Fibroblast of skin of abdomen (primary cell): ENCODE measurements at places on chromosomes 1 and 21.

DNA sequence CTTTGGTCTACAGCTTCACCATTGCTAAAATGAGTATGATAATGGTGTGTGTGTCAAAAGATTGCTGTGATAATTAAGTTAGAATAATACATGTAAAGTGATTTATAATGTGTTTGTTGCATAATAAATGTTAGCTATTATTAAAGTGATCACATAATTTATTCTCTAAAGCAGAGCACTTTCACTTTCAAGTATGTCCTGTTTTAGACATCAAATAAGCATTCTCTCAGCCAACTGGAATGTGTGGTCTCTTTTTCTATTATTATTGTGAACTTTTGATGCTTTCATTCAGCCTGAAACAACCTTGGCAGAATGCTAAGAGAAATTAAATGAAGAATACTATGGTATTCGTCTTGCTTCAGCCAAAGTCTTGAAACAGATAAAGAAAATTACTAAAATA, 102.8 kb upstream of the COL11A1 start:
- DNase-seq = peak; percentile 50

DNA sequence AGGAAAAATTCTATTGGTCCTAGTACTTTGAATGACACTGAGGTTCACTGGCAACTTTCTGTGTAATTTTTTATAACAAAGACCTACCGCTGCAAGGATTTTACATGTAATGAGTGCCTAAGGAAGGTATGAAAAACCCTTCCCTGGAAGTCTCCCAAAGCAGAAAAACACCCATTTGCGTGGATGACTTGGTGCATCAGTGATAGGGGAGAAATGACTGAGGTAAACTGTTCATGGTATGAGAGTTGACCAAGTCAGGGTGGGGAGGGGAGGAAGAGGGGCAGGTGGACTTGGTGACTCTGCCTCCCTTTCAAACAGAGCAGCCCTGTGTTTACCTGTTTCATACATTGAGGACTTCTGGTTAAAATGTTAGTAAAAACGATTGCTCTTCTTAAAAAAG, 78.8 kb upstream of the IPO9 start:
- DNase-seq = no peak

GRCh38 chr1:204320382-204320804, 39.3 kb downstream of the PLEKHA6 start:
- peak; percentile 65 for DNase-seq

- no peak for DNase-seq
These were observed 37.3 kb downstream of the ADARB1 start for GRCh38 chr21:45111703-45112102.

DNA sequence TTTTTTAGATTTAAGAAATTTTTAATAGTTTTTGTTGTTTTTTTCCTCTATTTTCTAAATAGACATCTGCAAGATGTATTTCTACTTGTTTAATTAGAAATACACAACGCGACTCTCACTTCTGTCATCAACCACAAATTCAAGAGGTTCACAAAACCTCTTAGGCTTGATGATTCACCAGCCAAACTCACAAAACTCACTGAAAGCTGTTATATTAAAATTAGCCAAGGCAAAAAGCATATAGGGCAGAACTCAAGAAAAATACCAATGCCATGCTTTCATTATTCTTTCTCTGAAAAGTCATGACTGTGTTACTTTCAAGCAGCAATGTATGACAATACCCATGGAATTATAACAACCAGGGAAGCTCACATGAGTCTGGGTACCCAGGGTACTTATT, 487.0 kb upstream of the RGS18 start:
- DNase-seq = peak; percentile 63

DNA sequence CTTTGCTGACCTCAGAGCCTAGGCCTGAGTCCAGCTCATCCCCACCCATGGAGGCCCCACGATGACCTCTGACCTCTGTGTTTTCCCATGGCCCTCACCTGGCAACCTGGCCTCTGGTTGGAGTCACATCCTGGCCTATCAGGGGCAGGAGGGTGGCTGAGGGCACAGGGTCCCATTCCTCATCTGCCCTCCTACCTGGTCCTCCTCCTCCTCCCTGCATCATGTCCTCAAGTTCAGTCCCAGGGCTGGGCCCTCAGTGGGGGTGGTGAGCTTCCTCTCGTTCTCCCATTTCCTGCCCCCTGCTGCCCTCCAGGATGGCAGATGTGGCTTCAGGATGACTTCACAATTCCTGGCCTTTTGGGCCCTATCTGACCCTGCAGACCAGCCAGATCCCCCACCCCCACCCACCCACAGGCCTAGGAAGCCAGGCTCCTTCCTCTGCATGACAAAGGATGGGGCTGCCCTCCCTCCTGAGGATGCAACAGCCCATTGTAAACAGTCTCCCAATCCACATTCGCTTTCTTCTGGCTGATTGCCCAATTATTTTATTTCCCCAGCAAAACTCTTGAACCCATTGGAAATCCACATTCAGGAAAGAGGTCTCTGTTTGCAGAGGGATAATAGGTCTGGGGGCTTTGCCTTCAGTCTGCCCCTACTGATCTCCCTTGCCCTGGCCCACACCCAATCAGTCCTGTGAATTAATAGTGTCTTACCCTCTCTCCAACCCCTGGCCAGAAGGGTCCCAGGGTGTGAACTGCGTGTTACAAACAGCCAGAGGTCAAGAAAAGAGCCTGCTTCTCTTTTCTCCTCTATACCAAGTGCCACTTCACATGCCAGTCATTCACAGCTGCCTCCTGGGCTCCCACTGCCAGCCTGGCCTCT, 10.3 kb upstream of the LEFTY1 start:
- DNase-seq = no peak

GRCh38 chr1:207755846-207756693, 4.2 kb downstream of the CD46 start:
- no peak for DNase-seq

DNA sequence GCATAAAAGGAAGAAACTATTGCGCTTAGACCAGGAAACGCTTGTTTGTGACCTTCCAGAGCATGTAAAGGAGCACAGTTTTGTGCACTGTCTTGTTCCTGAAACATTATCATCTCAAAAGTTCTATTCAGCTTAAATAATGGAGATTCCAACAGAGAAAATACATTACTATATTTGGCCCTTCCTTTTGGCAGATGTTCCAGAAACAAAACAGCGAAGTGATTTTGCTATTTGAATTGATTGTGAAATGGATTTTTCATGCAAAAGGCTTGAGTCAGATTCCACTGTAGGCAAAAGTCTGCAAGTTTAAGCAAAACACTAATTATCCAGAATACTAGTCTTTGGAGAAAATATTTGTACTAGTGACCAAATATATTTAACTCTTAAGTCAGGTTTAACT, 80.3 kb upstream of the PTBP2 start:
- DNase-seq = peak; percentile 28

DNA sequence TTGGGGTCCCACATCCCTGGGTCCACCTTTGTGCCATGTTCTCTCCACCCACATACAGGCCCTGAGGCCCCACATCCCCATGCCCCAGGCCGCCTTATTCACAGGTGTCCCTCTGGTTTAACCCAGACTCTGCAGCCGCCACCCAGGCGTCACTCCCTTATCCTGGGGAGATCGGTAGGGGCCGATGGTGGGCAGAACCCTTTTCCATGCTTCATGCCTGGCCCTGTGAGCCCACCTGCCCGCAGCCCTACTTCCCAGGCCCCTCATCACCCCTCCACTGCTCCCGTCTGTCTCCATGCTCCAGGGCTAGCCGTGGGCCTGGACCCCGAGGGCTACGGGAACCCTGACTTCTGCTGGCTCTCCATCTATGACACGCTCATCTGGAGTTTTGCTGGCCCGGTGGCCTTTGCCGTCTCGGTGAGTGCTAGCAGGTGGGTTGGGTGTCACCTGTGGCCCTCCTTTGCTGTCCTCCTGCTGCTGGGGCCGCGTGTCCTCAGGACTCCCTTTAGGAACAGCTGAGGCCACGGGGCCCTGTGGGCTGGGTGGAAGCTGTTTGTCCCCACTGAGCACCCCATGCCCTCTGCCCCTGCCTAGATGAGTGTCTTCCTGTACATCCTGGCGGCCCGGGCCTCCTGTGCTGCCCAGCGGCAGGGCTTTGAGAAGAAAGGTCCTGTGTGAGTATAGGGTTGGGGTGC, 12.2 kb downstream of the PSRC1 start:
- DNase-seq = no peak

DNA sequence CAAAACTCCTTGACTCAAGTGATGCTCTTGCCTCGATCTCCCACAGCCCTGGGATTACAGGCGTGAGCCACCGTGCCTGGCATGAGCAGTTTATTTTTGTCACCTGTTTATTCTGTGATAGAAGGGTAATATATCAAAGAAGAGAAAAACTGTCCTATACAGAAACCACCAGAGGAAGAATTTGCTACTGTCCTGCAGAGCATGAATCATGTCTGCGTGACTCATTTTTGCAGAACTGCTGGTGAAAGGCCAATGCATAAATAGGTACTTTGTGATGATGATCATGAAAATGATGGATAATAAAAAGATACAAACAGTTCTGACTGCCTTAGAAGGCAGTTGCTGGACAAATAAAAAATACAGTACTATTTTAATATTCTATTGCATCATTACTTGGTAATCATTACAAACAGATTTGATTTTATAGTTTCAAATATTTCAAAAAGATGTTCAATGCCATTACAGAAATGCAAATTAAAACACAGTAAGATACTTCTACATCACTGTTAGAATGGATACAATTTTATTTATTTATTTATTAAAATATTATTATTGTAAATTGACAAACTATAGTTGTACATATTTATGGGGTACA, 26.5 kb downstream of the RIPPLY3 start:
- peak; percentile 63 for DNase-seq

DNA sequence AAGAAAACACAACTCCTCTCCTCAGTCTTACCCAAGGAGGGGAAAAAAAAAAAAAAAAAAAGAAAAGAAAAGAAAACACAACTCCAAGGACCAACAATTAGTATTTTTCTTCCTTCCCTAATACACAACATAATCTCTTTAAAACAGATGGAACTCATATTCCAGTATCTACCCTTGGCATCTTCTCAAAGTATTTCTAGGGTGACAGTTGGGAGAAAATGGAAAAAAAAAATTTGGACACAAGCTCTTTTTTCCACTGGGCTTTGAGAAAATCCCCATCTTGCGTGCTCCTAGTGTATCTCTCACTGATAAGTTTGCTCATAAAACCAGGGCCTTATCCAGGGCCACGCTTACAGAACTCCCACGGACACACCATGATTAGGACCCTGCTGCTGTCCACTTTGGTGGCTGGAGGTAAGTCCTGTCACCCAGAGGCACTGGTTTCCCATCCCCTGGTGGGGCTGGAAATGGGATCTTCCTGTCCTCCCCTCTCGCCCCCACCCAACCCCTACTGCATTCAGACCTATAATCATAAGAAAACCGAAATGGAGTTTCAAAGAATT, at the start of gene CELA2B:
Gene CELA2B, plus strand, starts transcription at position 353 of the 563 bp plus-strand sequence. Its CDS starts 22 bp downstream, at position 375.
- DNase-seq = no peak

DNA sequence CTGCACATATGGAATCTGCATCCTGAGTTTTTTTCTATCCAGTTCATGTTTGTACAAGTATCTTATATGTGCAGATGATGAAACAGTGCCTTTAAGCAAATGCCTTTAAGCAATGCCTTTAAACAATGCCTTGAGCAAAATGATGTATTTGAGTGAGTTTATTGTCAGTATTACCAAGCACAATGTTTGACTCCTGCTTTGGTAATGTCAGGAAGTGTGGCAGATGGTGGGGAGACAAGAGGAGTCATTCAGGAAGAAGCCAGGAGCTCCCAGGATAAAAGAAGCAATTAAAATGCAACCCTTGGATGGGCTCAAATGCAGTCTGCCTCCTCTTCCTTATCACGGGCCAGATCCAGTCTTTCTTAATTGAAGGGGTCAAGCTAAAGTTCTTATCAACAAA, 108.7 kb upstream of the KCNJ15 start:
- no peak for DNase-seq

DNA sequence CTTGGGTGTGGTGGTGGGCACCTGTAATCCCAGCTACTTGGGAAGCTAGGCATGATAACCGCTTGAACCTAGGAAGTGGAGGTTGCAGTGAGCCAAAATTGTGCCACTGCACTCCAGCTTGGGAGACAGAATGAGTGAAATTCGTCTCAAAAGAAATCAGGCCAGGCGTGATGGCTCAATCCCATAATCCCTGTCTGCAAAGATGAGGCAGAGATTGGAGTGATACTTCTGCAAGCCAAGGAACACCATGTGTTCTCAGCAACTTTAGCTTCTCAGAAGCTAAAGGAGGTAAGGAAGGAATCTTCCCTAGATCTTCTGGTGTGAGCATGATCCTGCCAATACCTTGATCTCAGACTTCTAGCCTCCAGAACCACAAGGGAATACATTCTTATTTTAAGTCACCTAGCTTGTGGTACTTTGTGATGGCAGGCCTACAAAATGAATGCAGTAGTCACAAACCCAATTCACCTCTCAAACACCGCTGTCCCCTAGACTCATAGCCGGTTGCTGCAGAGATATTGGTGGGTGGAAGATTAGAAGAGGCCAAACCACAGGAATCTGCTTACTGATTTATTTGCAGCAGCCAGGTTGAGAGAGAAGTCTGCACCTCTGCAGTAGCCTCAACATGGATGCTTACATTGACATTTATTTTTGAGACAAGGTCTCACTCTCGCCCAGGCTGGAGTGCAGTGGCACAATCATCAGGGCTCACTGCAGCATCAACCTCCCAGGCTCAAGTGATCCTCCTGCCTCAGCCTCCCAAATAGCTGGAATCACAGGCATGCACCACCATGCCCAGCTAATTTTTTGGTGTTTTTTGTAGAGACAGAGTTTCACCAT, 18.6 kb downstream of the L1TD1 start:
- DNase-seq = no peak

DNA sequence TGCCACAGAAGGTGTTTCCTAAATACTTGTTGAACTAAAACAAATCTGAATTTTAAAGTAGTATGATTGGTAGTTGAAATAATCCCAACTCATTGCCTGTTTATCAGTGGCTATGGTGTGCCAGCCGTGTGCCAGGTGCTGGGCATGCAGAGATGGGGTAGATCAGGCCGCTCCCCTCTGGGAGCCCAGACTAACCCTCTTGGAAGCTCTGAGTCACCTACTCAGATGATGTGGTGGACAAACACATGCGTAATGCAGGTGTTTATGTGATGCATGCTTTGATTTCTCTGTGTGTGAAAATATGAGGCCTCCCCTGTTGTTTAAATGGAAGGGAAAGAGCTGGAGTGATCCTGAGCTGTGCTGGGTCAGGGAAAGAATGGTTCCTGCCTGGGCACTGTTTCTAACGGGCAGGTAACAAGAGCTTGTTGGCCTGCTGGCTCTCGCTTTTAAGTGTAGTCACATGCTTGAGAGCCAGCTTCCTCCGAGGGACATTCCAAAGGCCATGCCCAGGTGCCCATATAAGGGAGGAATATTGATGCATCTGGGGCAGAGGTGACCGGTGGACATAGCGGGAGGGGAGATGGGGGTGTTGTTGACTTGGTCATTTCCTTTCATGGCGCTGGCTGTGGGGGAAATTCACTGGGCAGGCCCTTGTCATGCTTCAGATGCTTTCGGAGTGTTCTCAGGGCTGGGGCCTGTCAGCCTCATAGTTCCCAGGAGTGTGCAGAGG, 10.2 kb downstream of the MFN2 start:
- no peak for DNase-seq

DNA sequence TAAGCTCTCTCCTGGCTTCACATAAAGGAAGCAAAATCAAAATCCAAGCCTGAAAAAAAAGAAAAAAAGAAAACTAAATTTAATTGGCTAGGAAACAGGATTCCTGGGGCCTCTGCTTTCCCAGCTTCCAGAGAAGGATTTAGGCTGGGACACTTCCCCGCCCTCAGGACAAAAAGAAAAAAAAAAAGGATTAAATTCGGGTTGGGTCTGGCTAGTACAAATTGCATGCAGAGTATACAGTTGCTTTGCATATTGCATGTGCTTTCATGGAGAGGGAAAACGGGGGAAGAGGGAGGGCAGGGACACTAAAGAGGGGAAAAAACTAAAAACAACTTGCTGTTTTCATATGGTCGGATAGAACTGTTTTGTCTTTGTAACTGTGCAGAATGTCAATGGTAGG, 42.7 kb downstream of the OLIG1 start:
- DNase-seq = no peak
